Stimulated activated CD4-positive, alpha-beta T cell treated with anti-CD3 and anti-CD28 coated beads, Interleukin-12 subunit alpha, Interleukin-12 subunit beta, amount 100 ng/mL, for 24 hours (primary cell): ENCODE measurements at places on chromosomes 7 and 10.

DNA sequence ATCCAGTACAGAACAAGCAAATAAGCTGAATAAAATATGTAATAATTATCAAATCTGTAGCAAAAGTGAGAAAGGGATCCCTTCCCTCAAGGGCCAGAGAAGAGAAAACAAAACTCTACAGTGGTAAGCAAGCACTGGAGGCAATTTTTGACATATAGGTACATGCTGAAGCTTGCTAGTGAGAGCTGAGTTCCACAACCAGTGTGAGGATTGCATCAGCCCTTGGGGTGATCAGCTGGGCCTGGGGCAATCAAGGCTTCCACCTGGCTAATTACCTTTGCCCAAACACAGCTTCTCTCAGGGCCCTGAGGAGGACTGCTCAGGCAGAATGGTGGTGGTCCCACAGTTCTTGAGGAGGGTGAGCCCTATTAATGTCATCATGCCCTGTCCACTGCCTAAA is 134.4 kb upstream of the DLX6 start:
- DNase-seq, result no peak

GRCh38 chr10:84908491-84908890 is 580.1 kb downstream of the CCSER2 start:
- DNase-seq, result no peak

- DNase-seq, result no peak
These were observed 6.5 kb upstream of the MET start for GRCh38 chr7:116665332-116665996.

GRCh38 chr7:20038676-20039075 is 178.5 kb downstream of the MACC1 start:
- no peak for DNase-seq

DNA sequence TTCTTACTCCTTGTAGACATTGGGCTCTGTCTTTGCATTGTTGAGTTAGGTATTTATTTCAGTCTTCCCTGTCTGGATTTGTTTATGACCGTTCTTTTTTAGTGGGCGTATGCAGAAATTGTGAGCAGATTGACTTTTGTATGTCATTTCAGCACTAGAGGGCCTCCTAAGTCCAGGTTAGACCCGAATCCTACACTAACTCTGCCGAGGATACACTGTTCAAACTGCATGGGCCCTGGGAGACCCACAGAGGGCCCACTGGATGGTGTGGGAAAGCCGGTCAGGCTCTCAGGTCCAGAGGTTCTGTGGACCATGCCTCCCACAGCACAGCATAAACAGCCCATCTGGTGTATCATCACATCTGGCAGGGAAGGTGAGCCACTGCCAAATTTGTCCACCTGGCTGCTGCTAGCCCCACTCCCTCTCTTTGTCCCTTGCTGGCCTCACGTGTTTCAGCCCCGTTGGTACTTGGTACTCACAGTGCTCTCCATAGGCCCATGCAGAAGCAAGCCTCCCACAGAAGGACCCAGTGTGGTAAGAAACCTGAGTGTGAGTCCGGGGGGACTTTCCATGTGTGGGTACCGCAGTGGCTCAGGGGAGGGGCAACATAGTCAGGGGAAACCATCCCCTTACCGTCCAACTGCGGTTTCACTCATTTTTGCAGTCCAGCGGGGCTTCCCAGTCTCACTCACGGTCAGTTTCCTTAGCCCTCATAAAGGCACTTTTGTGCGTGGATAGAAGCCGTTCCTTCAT is 112.8 kb downstream of the APBB1IP start:
- no peak for DNase-seq

DNA sequence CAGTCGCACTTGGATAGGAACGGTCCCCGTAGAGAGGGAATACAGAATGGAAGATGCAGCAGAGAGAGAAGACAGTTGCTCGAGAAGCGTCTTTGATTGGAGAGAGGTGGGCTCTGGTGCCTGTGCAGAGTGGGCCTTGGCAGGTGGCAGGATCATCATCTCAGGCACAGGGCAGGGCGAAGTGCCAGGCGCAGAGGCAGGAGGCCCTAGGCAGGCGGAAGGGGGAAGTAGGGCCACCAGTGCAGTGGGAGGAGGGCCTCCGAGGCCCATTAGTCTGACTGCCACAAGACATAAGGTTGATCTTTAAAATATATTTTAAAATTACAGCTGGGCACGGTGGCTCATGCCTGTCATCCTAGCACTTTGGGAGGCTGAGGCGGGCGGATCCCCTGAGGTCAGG is 10.1 kb downstream of the CARD11 start:
- no peak for DNase-seq

DNA sequence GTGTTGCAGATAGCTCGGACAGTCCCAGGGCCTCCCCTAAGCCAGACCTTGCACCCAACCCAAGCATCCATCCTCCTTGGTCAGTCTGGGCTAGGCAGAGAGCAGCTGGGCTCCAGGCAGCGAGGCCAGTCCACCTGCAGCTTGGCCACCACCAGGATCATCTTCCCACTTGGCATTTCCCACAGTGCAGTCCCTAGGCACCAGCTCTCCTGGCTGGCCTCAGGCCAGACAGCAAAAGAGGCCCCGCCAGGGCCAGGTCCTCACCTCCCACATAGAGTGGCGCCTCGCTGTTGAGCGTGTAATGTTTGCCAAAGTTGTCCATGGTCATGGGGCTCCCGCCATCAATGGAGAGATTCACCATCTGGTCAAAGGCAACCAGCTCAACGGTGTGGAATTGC is 171.7 kb downstream of the LCOR start:
- no peak for DNase-seq

DNA sequence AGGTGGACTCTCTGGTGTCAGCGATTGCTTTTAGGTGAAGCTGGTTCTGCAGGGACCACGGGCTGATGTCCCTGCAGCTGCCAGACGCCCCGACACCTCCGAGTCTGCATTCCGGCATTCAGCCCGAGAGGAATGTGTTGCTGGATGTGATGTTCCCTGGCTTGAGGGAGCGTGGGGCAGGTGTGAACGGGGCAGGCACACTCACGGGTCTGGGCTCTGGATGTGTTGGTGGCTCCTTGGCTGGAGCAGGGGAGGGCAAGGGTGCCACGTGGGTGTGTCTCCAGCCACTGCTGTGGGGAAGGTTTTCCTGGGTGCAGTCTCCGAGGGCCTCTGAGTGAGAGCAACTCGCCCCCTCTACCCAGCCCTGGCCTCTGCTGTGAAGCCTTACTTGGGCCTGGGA is 140.5 kb downstream of the CAMK1D start:
- DNase-seq, result no peak

DNA sequence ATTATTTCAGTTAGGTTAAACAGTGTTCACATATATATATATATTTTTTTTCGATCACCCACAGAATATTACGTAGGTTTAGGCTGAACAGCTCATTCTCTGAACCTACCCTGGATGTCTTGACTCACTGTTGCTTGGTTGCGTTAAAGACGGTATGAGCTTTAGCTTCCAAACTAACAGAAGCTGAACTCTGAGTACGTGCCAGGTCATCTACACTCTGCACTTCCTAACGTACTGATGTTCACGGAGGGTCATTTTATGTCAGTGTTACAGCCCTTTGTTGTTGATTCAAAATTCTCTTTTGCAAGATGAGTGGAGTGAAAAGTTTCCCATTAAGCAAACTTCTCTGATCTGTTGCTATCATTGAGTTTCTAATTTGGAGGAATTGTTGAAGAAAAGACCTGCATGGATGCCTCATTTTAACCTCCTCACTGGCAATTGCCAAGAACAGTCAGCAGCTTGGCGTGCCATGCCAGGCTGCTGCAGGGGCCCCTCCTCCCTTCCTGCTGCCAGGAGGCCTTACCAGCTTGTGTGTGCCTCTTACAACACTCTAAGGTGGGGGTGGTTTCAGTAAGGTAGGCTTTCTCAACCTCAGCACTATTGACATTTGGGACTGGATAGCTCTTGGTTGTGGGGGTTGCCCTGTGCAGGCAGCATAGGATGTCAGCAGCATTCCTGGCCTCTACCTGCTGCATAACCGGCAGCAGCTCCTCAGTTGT is 44.3 kb downstream of the INSYN2A start:
- DNase-seq, result no peak

- no peak for DNase-seq
These were observed 14.1 kb downstream of the CXCL12 start for GRCh38 chr10:44370731-44371248.

- no peak for DNase-seq
These were observed 8.0 kb upstream of the CFAP70 start for GRCh38 chr10:73366381-73367298.

GRCh38 chr10:103635580-103635979 is 142.1 kb downstream of the NEURL1 start:
- no peak for DNase-seq
